ENCODE measurements at places on chromosomes 6 and 20.

DNA sequence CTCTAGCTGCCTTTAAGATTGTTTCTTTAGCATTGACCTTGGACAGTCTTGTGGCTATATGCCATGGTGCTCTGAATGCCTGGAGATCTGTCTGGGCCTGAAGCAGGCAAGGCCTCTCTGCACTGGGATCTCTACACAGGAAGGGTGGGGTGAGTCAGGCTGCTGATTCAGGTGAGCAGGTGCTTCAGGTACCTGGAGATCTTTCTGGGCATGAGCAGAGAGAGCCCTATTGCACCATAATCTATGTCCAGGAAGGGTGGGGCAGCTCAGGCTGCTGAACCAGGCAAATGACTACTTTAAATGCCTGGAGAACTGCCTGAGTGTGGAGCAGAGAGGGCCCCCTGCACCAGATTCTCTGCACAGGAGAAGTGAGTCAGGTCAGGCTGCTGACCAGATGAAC is 94.5 kb downstream of the TPBG start:
- DNase-seq: no peak

- no peak for DNase-seq
Measured at GRCh38 chr6:89298680-89299465, 16.2 kb downstream of the GABRR2 start.

DNA sequence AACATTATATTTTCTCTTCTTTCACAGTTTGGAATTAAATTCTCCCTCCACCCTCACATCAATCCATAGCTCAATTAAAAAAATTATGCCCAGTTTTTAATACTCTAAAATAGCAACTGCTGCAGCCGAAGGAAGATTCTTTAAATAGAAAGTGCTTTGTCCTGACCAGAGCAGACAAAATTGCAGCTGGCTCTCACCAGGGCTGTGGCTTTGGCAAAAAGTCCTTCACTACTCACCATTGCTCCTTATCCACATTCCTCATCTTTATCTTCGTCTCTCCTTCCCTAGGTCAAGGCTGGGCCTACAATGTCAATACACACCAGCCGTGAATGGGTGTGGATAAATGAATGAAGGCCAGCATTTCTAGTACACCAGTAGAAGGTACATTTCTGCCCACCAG is 107.9 kb upstream of the VGLL2 start:
- no peak for DNase-seq

DNA sequence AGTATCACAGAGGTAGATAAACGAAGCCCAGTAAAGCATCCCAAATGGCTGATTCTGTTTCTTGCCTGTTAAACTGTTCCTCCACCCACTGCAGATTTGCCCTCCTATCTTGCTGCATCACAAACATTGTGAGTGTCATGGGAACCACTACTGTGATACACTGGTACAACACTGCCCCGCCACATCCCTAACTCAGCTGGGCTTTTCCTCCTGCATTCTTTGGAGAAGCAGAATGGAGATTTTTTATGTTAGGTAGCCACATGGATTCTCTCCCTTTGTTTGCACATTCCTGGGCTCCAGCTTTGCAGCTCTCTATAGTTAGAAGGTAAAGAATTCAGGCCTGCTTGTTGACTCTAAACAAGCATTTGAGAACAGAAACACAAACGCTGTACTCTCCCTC is 234.1 kb downstream of the TMEM242 start:
- no peak for DNase-seq

- peak; percentile 8 for DNase-seq
Measured at GRCh38 chr6:167917551-167918154, 79.8 kb upstream of the KIF25 start.

- peak; percentile 27 for DNase-seq
Measured at GRCh38 chr20:62843656-62844055, 18.0 kb downstream of the TCFL5 start.

- DNase-seq: no peak
Measured at GRCh38 chr20:45497971-45498494, 17.4 kb downstream of the SPINT3 start.

DNA sequence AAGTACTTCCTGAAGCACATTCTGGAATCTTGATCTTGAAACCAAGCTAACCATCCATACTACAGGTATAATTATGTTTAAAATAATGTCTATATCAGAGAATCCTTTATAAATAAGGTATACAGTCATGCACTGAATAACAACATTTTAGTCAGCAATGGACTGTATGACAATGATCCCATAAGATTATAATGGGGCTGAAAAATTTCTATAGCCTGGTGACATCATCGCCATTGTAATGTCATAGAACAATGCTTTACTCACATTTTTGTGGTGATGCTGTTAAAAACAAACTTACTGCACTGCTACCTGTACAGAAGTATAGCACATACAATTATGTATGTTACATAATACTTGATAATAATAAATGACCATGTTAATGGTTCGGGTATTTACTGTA is 31.8 kb downstream of the RNF146 start:
- DNase-seq: no peak

DNA sequence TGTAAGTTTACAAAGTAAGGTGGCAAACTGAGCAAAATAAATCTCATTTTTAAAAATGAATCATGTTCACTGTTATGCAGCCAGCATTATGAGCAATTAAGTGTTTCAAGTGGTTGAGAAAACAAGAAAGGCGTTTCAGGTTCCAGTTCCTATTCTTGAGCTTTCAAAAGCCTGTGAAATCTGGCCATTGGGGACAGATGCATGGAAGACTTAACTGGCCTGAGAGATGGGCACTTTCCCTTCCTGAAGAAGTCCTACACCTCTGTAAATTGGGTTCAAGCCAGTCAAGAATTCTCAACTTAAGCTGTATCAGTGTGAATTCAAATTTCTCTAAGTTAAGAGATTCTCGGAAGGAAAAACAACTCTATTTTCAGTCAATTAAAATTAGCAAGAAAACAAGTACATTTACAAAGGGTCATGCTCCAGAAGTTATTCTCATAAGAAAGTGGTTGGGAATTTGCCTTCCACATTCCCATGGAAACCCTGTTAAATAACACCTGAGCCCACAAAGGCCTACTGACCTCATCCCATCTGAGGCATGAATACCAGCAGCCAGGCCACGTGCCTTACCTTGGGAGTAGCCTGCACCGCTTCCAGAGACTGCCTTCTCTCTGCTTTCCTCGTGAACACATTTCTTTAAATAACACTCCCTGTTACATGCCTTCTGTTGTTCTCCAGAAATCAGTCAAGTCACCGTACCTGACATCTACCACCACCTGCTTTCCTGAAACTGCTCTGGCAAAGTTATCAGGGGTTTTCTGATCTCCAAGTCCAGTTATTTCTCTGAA is 19.4 kb downstream of the MAP3K5 start:
- DNase-seq: no peak

DNA sequence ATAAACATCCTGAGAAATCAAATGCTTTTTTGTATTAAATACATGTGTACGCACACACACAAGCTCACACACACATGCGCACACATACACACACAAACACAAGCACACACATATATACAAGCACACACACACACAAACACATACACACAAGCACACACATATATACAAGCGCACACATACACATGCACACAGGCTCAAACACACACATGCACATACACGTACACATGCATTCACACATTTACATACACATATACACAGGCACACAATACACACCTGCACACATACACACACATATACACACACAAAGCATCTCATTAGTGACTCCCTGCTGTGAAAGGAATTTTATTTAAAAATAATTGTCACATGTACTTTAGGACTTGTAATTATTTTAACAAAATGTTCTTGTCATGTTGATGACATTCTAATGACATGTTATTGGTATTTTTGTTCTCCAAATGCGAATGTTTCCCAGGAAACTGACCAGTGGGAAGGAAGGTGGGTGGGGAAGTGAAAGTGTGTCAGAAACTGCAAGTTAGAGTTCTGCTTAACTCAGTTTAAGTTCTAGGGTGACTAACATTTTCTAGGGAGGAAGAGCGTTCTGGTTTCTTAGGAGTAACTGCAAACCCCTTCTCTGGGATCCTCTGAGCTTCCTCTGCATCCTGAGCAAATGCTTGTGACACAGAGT is 113.9 kb upstream of the ZNF217 start:
- DNase-seq: peak; percentile 61

GRCh38 chr6:139690007-139690406 is 315.6 kb upstream of the CITED2 start:
- DNase-seq: no peak

- DNase-seq: peak; percentile 35
Measured at GRCh38 chr6:118892355-118892991, 1.5 kb upstream of the ASF1A start.

GRCh38 chr6:95690328-95690727 is 113.0 kb downstream of the MANEA start:
- DNase-seq: peak; percentile 7

GRCh38 chr20:16806061-16806460 is 57.9 kb downstream of the OTOR start:
- no peak for DNase-seq

- peak; percentile 79 for DNase-seq
Measured at GRCh38 chr20:48716086-48716485, 111.7 kb downstream of the PREX1 start.

Measured in activated CD4-positive, alpha-beta T cell treated with anti-CD3 and anti-CD28 coated beads, Interleukin-2, amount 50 U/mL, for 16 hours (primary cell).